ENCODE measurements at places on chromosomes 3 and 15.

- DNase-seq = no peak
Measured at GRCh38 chr15:60941448-60941847, 287.7 kb downstream of the RORA start.

- no peak for DNase-seq
Measured at GRCh38 chr3:13273604-13274105, 146.5 kb downstream of the NUP210 start.

GRCh38 chr15:79067072-79067833 lies 23.3 kb downstream of the RASGRF1 start:
- no peak for DNase-seq

DNA sequence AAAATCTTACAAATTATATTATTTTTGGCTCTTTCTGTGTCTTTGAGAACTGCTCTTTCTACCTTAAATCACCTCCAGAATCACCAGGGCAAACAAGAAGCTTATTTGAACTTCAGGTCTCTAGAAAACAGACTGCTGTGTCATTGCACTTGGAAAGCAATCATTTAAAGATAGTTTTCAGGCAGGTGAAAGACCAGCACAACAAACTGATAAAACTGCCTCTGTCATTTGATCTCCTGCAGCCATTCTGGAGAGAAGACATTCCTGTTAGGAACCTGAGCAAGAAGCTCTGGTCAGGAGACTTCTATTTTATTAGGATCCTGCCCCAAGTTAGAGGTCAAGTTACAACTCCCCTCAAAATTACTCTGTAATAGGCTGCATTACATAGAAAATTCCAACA lies 50.7 kb upstream of the AP4E1 start:
- DNase-seq = peak; percentile 18

GRCh38 chr3:150787741-150788370 lies 24.9 kb upstream of the SIAH2 start:
- DNase-seq = peak; percentile 91

GRCh38 chr3:65783117-65783516 lies 255.6 kb downstream of the MAGI1 start:
- DNase-seq = no peak
